ENCODE measurements at places on chromosomes 3 and 15.
A peak's percentile ranks its signal among the peaks of the same experiment; 100 is the strongest.

GRCh38 chr3:50028346-50028745 is 60.4 kb upstream of the RBM5 start:
- no peak for DNase-seq

DNA sequence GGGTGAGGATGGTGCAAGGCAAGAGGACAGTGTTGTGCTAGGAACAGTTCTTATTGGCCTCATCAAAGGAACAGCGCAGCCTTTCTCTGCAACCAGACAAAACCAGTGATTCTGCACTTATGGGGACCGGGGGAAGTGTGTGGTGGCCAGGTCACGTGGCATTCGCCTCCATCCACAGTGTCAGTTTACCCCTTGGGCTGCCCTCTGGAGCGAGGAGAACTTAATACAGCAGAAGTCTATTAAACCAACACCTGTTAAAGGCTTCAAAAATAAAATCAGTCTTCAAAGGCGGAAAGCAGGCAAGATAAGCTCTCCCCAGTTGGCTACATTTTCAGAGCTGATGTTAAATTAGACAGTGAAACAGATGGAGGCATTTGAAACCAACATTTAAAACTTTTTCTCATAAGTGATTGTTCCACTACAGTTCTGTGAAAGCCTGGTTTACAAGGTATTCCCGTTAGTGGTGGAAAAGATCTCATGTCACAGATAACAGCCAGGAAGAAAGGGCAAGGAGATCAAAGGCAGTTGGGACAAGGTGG is 75.2 kb downstream of the LRIG1 start:
- DNase-seq = no peak

DNA sequence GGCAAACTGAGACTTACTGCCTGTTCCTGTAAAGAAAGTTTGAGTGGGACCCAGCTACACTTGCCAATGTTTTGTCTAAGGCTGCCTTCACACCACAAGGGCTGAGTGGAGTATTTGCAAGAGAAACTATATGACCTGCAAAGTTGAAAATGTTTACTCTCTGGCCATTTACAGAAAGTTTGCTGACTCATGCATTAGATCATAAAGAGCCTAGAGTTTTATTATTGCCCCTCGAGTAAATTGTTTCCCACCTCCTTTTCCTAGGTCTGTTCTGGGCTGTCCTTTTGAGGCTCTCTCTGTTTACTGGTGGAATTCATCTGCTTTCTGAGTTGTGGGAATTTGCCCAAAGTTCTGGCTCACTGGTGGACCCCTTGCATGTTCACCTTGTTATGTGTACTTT is 6.7 kb upstream of the PROK2 start:
- DNase-seq = no peak

- no peak for DNase-seq
These were observed 47.3 kb downstream of the PTPRG start for GRCh38 chr3:61608711-61609110.

DNA sequence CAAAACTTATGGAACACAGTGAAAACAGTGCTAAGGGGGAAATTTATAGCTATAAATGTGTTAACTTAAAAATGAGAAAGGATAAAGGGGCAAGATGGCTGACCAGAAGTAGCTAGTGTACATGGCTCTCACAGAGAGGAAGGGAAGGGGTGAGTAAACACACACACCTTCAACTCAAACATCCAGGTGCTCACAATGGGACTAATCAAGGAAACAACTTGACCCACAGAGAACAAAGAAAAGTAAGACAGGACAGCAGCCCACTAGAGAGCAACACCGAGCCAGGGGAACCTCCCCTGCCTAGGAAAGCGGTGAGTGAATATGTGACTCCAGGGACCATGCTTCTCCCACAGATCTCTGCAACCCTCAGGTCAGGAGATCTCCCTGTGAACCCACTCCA is 85.0 kb upstream of the UBP1 start:
- no peak for DNase-seq

DNA sequence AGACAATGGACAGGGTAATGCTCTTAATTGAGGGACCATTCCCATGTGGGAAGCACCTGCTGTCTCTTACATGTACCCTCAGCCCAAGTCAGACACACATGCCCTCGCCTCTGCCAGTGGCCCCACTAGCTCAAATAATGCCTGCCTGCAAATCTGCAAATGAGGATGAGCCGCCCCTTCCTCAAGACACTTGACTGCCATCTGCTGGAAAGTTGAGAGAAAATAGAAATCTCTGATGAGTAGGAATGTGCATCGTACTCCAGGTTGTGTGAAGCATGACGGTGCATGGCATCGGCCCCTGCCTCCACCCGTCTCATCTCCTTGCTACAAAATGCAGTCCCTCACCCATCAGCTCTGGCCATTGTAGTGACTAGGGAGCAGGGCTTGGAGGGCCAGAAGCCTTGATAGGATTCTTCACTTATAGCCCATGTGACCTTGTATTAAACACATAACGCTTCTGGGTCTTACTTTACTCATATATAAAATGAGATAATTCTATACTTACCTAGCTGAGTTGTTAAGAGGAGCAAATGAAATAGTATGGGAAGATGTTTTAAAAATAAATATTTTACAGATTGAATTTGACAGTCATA is 6.3 kb upstream of the SCN5A start:
- no peak for DNase-seq

- DNase-seq = peak; percentile 91
These were observed 21.9 kb downstream of the ZIC4 start for GRCh38 chr3:147384210-147385058.

DNA sequence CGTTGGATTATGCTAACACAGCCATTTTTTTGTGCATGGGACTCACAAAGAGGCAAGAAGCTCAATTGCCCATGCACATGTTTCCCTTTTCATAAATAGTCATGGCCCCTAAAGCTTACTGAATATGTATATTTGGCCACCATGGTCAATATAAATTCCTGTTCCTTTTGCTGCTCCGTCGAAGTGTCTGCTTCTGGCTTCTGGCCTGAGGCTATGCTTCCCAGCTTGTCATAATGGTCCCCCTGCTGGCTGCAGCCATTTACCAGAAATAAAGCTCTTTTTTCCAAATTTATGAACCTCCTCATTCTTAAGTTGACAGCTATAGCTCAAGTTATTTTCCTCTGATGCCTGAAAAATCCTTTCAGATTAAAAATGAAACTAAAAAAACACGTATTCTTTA is 602.1 kb downstream of the VGLL3 start:
- DNase-seq = no peak

- DNase-seq = no peak
These were observed 4.6 kb downstream of the TMEM266 start for GRCh38 chr15:76064375-76064774.

DNA sequence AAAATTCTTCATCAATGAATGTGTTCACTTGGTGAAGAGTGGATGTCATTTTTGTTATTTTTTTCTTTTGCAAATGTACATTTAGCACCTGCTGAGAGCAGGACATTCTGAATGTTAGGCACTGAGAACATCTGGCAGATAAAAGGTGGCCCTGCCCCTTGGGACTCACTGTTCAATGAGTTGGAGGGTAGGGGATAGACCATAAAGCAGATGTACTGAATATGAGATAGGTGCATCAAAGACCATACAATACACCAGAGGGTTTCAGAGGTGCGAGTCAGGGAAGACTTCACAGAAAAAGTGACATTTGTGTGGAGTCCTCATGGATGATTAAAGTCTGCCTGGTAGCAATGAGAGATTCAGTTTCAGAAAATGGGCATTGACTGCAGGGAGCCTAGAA is 34.2 kb downstream of the EEFSEC start:
- no peak for DNase-seq

GRCh38 chr15:44381236-44381635 is 46.2 kb upstream of the CTDSPL2 start:
- DNase-seq = no peak

GRCh38 chr3:13869761-13870343 is 10.0 kb downstream of the WNT7A start:
- DNase-seq = no peak

DNA sequence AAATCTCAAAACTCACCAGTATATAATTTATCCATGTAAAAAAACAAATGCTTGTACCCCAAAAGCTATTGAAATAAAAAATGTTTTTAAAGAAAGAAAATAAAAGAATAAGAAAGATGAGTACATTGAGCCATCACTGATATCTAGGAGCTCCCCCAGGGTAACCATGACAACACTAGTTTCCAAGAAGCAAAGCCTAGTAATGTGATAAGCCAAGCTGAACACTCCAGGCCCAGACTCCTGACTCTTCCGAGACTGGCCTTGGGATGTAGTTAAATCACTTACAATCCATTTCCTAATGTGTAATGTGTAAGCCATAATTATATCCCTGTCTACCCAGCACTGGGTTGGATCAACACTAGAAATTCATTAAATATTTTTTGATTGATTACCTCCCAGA is 21.1 kb upstream of the ATP8B4 start:
- DNase-seq = no peak

DNA sequence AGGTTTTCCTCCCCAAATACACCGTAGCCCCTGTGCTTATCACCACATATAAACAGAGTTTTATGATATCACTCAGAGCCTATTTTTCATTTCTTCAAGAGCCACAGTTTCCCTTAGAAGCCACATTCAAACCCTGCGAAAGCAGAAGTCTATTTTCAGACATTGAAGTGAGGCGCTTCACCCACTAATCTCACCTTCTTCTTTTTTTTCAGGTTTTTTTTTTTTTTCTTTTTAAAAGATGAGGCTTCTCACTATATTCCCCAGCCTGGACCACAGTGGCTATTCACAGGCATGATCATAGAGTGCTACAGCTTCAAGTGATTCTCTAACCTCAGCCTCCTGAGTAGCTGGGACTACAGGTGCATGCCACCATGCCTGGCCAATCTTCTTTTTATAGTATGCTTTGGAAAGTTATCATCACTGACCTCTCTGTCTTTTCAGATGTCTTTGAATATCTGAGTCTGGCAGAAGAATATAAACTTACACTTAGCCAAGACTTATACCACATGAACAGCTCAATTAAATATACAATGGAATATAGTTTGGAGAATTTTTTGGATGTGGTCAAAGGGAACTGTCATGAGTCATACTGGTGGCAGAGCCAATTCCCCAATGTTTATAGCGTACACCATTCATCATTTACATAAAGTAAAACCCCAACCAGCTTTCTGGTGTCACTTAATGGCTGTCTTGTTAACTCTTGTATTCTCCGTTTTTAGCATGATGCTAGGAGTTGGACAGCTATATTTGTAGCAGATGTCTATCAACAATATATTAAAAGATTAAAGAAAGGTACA is 59.7 kb upstream of the CCDC50 start:
- no peak for DNase-seq

DNA sequence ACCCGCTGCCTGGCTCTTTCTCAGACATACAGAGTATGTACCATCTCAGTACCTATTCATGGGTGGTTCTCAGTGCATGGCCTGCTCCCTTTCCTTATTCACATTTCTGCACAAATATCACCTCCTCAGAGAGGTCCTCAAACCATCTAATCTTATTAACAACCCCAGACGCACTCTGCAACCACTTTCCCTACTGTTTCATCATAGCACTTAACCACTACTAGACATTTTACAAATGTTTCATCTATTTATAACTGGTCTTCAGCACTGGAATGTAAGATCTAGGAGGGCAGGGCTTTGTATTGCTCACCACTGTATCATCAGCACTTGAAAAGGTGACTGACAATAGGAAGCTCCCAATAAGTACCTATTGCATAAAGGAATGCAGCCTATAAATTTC is 45.1 kb downstream of the TNIK start:
- DNase-seq = no peak

Data from WTC11 (cell line).